ENCODE measurements at places on chromosomes 4 and X. TPM values are rescaled to one million over a fixed set of nuclear protein-coding genes. Genes with fewer than 3 reads are reported as not detected.

KIF4A gene
- 43.5 TPM for total RNA-seq

FAM9C gene
- total RNA-seq: not detected

CENPVL1 gene
- total RNA-seq: not detected

UBQLN2 gene
- 9.7 TPM for total RNA-seq

HSD17B13 gene
- total RNA-seq: not detected

FGFBP1 gene
- total RNA-seq: 133 TPM

EVC gene
- total RNA-seq: 22.7 TPM

TLR3 gene
- not detected for total RNA-seq

DNA sequence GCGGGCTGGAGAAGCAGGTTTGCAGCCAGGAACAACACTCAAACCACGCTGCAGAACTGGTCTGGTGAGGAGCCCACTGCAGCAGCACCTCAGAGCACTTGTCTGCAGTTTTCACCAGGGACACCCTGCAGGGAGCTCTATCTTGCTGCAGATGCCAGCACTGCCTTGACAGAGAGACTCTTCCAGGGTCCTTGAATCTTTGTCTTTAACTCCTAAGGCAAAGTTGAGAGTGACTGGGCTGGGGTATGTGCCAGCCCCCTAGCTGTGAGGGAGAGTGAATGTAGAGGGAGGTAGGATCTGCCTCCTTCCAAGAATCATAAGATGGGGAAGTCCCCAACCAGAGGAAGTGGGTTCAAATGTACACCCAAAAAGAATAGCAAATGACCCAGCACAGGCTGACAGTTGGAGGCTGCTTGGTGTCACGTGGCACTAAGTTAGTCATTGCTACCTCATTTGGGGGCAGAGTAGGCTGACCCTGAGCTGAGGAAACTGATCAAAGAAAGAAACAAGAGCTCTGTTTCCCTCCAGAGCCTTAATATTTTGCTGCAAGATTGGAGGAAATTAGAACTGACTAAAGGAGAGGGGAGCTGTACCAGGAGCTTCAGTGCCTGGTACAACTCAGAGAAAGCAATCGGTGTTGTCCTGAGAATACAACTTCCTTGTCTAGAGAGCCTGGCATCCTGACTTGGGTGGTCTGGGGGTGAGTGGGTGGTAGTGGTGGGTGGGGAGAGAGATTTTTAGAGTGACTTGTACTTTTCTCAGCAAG lies 28.2 kb upstream of the HUWE1 start:
- DNase-seq: peak; percentile 89

DNA sequence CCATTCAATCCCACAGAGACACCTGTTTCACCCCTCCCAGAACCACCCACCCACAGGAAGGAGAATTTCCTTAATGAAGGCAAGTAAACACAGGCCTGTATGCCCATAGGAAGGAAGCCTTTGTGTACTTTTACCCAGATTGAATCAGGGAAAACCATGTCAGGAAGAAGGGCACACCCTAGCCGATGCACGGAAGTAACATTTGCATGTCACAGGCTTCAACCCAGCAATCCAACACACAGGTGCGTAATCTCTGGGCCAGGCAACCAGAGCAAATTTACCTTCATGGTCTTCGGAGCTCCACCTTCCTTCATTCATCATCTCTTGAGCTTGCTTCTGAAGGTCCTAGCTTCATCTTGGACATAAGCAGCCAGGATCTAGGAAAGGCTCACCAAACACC lies 206.3 kb downstream of the SHROOM3 start:
- DNase-seq: no peak

- DNase-seq: no peak
Measured at GRCh38 chr4:78235800-78236199, 178.7 kb downstream of the FRAS1 start.

GRCh38 chr4:86096373-86096772 lies 263.5 kb downstream of the MAPK10 start:
- DNase-seq: no peak

DNA sequence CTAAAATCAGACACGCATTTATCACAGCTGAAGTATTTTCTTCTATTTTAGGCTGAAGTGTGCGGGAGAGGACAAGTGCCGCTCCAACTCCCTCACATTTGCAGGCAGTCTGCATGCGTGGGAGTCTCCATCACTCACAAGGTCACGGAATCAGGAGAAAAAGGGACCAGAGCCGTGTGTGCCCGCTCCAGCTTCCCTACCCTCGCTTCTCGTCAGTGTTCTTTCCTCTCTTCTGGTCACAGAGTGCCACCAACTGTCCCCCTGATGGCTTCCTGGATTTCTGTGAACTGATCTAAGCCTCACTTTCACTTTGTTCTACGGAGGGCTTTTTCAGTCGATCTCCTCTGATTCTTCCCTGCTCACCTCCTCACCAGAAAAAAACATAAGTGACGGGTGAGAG lies 407.4 kb upstream of the AADAT start:
- peak; percentile 35 for DNase-seq

DNA sequence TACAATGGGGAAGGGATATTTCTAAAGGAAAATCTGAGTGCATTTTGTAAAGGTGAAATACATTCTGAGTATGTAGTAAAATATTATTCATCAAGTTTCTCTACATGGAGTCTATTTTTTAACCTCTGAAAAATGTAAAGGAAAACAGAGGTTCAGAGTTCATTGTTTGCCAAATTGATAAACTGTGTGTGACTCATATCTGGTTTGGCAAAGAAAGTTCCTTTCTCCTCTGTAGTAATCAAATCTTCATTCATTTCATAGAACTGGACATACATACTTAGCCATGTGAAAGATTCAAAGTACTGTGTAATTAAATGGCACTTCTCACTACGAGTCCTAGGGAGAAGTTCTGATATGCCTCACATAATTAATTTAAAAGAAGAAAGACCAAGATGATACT lies 61.6 kb downstream of the HPGD start:
- DNase-seq: peak; percentile 70

DNA sequence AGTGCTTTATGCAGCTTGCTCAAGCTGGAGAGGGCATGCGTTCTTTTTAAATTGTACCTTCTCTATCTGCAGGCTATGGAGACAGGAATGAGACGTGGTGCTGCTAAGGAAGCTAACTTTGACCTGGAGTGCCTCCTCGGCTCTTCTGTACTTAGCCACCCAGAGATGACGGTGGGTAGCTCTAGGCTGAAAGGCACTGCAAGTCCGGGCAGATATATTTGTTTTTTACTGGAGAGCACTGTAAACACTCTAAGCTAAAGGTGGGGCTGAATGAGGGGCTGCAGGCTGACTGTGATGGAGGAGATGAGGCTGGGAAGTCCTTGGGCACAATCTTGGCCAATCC lies 12.1 kb downstream of the ELF4 start:
- DNase-seq: no peak

- peak; percentile 81 for DNase-seq
Measured at GRCh38 chr4:44629280-44629866, 22.1 kb downstream of the YIPF7 start.
